ENCODE measurements at places on chromosomes 7 and 10.
A peak's percentile ranks its signal among the peaks of the same experiment; 100 is the strongest.

- DNase-seq: no peak
Measured at GRCh38 chr10:58575491-58575890, 62.8 kb downstream of the BICC1 start.

DNA sequence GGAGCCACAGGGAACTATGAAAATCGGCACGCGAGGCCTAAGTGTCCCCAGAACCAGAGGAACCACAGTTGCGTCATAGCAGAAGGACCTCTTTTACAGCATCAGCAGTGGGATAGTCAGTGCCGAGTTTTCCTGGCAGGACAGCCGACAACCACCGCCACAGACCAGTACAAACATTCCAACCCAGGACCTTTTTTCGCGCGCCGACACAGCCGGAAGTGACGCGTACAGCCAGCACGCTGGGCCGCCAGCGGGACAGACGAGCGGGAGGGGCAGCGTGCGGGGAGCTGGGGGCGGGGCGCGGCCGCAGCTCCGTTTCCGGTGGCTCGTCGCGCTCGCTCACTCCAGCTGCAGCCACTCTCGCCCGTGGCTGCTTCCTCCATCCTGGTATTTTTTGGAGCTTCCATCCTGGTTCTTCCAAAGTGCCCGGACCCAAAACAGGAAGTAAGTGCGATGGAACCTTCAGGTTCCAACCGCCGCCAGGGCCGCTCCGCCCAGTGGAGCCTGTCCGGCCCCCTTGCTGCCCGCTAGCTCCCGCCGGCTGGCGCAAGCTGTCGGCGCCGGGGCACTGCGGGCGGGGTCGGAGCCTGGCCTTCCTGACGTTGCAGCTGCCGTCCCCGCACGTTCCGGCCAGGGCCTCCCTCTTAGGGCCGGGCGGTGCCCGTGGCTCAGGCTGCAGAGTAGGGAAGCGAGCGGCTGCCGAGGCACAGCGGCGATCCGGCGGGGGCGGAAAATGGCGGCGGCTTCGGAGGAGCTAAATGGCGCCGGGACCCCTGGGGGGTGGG lies at the start of gene DMTF1:
TSS of gene DMTF1 (plus strand) at position 342 of the 785 bp plus-strand sequence. CDS start 12,489 bp downstream, outside the sequence.
- DNase-seq: peak; percentile 68

GRCh38 chr10:93844979-93845626 lies 48.7 kb upstream of the SLC35G1 start:
- DNase-seq: no peak

GRCh38 chr10:8396675-8397074 lies 342.2 kb downstream of the GATA3 start:
- DNase-seq: no peak

DNA sequence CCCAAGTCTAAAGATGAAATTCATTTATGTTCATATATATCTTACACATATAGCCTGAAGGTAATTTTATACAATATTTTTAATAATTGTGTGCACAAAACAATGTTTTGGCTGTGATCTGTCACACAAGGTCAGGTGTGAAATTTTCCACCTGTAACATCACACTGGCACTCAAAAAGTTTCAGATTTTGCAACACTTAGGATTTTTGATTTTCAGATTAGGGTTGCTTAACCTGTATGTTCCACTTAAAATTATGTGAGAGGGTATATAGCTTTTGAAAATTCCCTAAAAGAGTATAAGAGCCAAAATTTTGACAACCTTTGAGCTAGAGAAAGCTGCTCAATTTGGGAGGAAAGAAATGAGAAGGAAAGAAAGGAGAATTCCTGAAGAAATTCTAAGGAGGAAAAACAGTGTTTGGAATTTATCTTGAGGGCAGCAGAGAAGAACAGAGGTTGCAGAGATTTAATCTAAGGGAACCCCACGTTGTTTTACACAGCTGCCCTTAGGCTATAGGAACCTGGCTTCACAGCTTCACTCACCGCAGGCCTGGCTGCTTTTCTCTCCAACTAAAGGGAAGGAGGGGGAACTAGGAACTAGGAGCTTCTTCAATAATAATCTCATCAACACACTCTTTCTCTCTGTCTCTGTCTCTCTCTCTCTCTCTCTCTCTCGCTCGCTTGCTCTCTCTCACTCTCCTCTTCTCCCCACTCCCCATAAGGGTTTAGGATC lies 8.5 kb downstream of the VOPP1 start:
- DNase-seq: no peak

- no peak for DNase-seq
Measured at GRCh38 chr7:146319629-146320028, 203.0 kb downstream of the CNTNAP2 start.

GRCh38 chr7:120064565-120064964 lies 208.4 kb upstream of the KCND2 start:
- DNase-seq: no peak

GRCh38 chr7:20395104-20395503 lies 64.4 kb downstream of the ITGB8 start:
- no peak for DNase-seq

- no peak for DNase-seq
Measured at GRCh38 chr10:130246113-130246512, 109.9 kb downstream of the GLRX3 start.

GRCh38 chr10:113094114-113094486 lies 144.1 kb downstream of the TCF7L2 start:
- DNase-seq: no peak

DNA sequence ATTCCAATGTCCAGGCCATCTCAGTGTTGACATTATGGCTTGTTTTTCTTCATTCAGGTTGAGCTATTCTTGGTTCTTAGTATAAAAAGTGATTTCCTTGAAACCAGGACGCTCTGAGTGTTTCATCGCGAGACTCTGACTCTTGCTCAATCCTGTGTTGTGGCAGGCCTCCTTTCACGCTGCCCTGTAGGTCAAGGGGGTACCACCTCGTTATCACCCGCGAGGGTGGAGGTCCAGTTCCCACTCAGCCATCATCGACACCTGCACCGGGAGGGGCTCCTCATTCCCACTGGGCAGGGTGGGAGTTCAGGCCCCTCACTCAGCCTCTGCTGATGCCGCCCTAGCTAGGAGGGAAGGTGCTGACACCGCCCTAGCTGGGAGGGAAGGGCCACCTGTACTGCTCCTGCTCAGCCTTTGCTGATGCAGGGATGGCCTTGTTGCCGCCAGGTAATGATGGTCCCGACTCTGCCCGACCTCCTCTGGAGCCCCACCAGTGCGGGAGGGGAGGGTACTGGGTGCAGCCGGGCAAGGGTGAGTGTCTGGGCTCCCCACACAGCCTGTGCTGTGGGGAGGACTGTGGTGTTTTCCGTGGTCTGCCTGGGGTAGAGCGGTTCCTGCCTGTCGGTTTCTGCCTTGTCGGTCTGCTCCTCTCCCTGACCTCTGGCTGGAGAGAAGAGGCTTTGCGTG lies 16.4 kb downstream of the IQCE start:
- DNase-seq: no peak

DNA sequence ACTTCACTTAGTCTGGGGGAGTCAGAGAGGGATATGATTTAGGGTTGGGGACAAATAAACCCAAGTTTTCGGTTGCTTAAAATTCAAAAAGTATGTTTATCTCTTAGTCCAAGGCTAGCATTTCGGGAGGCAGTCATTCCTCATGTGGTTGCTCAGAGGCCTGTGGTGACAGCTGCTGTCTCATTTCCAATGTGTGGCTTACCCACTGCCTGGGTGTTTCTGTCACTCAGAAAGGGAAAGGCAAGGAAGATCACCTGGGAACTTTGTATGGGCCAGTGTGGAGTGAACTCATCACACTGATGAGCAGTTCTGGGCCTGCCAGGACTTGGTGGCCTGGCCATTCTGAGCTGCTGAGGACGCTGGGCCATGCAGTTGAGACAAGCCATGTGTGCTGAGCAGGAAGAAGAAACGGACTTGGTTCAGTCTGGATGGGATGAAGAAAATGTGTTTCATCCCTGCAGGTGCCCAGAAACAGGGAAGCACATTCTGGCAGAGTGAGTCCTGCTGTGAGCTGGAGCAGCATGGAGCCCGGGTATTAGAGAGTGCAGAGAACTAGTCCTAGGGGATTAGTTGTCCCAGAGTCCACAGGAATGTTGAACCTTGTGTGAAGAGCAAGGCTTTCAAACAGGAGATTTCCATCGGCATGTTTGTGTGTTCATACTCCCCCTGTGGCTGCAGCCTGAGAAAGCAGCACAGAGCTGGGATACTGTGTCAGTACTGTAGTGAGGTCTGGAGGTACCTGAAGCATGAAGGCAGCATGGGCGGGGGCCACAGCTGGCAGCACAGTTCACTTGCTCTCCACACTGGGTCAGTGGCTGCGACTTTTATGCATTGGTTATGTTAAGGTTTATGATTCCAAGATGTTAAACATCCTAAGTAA lies 211.1 kb upstream of the IGFBP3 start:
- no peak for DNase-seq

- DNase-seq: no peak
Measured at GRCh38 chr7:12317675-12318074, 86.0 kb downstream of the VWDE start.

GRCh38 chr7:2461268-2462026 lies 14.8 kb downstream of the GRIFIN start:
- no peak for DNase-seq

DNA sequence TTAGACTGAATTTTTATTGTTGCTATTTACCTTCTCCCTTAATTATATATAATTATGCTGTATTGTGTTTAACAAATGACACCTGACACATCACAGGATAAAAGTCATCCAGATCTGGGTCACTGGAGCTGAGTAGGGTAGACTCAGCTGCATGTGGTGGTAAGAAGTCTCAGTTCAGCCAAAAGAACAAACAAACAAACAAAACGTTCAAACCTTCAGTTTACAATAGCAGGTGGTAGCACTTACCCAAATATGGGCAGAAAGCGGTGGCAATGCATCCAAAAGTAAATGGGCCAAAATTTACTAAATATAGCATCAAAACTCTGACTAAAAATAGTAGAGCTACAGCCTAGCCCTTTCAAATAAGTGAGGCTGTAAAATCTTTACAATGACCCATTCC lies 42.2 kb downstream of the ZWINT start:
- no peak for DNase-seq

DNA sequence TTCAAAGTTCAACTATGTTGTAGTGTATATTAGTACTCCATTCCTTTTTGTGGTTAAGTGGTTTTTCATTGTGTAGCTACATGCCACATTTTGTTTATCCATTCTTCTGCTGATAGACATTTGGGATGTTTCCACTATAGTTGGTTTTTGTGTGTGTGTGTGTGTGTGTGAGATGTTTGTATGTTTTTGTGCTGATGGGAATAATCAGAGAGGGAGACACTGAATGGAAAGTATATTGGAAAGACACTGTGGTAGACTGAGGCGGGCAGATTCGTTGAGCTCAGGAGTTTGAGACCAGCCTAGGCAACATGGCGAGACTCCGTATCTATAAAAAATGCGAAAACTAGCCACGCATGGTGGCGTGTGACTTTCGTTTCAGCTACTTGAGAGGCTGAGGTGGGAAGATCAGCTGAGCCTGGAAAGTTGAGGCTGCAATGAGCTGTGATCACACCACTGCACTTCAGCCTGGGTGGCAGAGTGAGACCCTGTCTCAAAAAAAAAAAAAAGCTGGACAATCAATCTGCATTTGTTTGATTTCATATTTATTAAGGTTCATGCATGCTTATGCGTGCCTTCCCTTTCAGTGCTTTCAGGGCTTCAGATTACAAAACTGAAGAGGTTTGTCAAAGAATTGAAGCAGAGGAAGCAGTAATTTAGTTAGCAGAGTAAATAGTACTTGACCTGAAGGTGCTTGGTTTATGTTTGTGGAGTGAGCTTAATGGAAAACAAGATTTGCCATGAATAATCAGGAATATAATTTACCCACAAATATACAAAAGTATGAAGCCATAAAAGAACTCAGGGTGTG lies 14.7 kb downstream of the SEC24C start:
- DNase-seq: no peak

DNA sequence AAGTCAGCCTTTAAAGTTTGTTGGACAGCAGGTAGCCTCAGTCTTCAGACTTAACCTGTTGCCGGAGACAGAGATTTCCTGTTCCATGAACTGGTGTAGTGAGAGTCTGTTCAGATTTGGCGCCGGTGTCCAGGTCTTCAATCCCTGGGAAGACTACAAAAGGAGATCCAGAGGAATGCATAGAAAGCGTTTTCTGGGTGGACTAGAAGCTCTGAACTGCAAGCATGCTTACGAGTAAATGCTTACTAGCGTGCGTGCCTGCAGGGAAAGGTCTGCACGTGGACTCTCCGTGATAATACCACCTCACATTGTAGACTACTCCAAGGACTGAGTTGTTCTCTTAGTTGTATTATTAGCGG lies 878 bp downstream of the GLRX3 start:
- DNase-seq: no peak

DNA sequence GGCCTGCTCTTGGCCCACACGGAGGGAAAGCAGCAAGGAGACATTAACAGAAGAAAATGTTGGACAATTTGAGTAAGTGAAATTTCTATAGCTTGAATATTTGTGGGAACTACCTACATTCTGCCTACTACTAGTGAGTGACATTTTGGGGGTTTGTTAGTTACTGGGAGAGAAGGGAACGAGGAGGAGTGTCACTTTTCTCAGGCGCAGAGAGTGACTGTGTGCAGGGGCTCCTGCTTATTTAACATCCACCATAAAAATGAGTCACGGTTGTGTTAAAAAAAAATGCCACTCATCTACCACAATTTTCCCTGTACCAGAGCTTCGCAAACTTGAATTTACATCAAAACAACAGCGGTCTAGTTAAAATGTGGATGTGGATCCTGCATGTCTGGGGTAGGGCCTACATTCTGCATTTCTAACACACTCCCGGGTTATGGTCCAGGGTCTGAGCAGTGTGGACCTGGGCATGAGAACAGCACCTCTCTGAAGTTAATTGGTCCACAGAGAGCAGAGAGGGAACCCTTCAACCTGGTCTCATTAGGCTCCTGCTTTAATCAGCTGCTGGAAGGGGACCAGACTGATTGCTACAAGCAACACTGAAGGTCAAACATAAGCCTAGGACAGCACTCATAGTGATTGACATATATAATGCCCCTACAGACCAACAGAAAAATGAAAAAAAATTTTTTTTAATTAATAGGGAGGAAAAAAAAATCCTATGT lies 41.4 kb downstream of the ICA1 start:
- no peak for DNase-seq

- DNase-seq: no peak
Measured at GRCh38 chr10:101224910-101225823, 4.1 kb downstream of the LBX1 start.

DNA sequence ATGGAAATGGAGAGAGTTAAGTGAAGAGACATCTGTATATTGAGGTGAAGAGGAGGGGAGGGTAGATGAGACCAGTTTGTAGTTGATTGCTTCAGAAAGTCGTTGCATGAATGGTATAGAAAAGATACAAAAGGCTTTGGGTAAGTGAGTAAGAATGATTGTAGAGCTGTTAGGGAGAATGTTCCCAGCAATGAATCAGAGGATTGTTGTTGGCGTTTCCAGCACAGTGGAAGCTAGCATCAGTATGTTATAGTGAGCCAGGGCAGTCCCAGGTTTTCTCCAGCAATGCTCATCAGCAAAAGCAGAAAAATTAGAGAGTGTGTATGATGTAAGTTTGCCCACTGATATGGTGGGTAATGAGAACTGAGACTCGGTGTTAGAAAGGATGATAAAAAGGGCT lies 15.4 kb upstream of the CDK6 start:
- no peak for DNase-seq

GRCh38 chr7:132077971-132078685 lies 498.1 kb downstream of the PLXNA4 start:
- DNase-seq: no peak

GRCh38 chr7:67786021-67786420 lies 789.4 kb downstream of the TYW1 start:
- DNase-seq: no peak
